ENCODE measurements at places on chromosomes 7 and 10.

DNA sequence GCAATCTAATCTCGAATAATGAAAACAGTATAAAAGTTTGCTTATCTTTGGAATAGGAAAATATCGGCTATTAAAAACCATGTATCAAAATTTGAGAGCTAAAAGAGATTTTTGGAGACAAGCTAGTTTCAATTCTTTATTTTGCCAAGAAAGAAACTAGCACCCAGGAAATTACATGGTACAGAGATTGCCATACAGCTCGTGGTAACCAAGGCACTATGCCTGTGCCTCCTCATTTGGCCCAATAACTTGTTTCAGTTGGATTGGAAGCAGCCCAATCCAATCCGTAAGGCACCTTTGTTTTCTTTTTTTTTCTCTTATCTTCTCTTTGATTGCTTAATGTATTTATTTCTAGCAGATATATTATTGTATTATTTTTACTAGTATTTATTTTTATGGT, 55.0 kb downstream of the GNAI1 start:
- DNase-seq: no peak

GRCh38 chr7:39664057-39664456, 40.7 kb downstream of the RALA start:
- DNase-seq: no peak

DNA sequence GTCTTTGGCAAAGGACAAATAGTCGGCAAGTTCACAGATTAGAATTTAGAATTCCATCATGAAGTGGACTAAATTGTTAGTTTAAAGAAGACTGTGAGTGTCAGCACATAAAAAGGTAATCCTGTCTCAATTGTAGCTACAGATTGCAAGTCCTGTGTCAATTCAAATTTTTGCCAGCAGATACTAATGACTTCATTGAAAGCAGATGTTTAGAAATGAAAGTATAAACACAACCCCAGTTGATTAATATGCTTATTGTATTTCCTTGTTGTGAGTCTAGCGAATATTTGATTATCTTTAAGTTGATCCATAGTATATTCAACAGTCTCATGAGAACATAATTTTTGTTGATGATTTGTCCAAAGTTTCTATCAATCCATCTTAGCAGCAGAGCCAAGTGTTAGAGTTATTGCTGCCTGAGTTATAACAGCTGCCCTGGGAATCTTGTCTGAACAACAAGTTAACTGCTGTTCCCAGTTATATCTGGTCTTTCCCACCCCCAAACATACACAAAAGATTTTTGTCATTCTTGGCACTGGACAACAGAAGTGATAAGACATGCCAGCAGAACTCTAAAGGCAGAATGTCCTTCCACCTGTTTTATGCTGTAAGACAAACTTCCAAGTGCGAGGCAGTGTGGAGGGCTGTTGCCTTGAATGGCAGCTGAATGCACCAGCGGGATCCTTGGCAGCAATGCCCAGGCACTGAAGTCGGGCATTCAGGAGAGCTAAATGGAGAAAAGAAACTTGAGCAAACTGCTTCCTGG, 21.3 kb upstream of the HERPUD2 start:
- DNase-seq: no peak

DNA sequence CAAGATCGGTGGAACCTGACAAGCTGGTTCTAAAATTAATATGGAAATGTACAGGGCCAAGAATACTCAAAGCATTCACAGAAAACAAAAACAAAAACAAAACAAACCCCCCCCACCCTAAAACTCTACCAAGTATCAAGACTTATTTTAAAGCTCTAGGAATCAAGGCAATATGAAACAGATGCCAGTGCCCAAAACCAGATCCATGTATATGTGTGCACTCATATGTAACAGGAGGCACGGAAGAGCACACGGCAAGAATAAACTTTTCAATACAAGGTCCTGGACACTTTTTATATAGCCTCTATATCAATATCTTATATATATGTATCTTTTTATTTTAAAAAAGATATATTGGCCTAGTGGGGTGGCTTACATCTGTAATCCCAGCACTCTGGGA, 35.5 kb downstream of the KDM7A start:
- DNase-seq: no peak

DNA sequence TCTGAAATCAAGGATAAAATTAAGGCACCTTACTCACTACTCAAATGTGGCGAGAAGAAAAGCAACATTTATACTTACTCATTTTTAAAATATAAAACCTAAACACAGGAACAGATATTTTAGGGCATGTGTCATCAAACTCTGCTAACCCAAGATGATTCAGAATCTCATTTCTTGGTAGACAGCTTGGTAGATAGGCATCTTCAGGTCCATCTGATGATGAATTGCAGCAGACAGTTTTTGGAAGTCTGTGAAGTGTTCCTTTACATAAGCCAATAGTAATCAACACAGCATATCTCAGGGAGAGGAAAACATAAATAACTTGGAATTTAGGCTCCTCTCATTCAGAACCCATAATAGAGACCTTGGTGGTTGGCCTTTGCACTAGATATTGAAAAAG, 3.4 kb downstream of the HIPK2 start:
- no peak for DNase-seq

DNA sequence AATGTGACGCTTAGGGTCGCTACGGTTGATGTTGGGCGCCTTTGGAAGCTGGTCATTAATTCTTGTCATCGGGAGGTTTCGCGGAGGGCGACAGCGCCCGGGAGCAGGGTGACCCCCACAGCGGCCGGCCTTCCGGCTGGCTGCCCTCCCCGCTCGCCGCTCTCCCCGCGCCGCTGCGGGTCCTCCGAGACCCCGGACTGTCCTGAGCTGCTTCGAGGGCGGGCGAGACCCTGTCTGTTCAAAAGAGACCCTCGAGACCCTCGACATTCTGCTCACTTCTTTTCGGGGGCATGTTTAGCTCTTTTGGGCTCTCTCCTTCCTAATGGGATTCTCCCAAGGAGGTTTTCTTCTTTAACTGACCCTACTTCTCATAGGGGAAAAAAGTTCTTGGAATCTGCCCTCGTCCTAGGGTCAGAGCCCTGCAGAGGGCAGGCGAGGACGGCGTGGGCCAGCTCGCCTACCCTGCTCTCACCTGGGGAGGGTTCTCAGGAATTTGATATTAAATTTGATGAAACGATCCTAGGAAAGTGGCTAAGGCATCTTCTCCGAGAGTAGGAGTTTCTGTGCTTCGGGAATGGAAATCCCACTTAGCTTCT, 257.0 kb downstream of the OTUD1 start:
- DNase-seq: no peak

DNA sequence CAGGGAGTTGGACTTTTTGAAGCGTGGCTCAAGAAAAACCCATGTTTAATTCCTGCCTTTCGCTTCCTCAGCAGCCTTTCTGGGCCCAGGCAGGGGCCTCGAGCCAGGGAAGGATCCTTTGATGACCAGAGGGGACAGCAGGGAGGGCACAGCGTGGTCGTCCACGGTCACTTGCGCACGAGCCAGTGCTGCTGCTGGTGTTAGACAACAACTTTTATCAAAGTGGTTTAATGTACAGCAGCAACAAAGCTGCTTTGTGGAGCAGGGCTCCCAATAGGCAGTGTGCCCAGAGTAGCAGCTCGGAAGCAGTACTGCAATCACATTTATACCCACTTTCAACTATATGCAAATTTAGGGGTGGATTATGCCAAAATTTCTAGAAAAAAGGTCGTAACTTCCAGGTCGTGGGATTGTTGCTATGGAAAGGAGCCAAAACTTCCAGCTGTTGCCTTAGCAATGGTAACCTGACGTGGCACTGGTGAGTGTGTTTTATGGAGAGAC, 6.1 kb downstream of the GIMAP1 start:
- DNase-seq: no peak

DNA sequence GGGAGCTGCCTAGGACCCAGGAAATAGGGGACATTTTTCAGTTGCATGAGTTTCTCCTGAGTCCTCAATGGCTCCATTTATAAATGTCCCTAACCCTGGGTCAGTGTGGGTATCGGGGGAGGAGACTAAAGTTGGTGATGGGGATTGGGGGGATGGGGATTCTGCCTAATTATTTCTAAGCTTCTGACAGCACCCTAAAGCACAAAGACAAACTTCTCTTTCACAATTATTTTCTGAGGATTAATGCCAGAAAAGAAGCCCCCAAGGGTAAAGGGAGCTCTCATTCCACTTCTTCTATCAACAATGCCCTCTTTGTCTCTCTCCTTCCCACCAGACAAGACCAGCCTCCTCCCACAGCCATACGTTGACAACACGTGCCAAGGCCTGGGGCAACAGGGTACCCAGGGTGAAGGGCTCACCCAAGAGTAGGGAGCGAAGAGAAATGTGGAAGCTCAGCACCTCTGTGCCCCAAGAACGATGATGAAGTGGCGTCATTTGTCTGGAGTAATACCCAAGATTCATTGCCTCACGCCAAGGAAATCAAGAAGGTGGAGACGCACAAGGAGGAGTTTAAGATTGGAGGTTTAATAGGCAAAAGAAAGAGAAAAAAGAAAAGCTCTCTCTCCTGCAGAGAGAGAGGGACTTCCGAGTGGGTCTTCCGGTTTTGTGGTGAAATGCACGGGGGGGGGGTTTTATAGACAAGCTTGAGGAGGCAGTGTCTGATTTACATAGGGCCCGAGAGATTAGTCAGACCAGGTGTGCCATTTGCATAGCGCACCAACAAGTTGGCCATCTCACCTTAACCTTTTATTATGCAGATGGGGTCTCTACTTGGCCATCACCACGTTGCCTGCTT, 14.4 kb upstream of the GJC3 start:
- no peak for DNase-seq

DNA sequence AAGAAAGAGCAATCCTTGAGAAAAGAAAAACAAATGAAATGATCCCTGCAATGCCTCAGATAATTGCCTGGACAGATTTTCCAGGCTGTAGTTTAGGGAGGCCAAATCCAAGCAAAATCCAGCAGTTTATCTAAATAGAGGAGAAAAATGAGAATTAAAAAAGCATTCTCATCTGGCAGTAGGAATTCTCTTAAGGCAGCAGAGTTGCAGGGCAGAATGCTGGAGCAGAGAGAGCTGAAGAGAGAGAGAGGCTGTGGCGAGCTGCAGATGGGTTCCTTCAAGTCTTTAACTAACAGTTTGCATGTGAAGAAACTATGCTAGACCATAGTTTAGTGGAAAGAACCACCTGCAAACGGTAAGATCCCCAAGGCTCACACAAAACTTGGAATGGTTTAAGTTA, 6.0 kb upstream of the LIPA start:
- no peak for DNase-seq

- no peak for DNase-seq
Observed at GRCh38 chr10:103852856-103853255, 2.5 kb downstream of the SH3PXD2A start.

- peak; percentile 37 for DNase-seq
Observed at GRCh38 chr7:158638001-158638400, 50.4 kb upstream of the PTPRN2 start.

DNA sequence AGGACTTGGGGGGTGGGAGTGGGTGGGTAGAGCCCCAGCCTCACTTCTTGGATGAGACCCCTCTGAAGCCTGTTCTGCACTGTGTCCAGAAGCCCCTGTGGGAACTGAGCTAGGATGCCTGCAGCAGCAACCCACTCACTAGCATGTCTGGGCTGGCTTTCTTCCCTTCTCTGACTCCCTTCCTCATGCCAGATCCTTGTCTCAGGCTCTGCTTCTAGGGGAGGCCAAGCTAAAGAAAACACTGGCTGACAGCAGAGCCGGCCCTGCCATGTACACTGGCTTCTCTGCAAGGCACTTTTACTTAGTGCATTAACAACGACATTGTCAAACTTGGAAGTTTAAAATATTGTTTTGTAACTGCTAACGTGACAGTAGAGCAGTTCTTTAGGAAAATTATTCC, 50.2 kb downstream of the ARHGAP22 start:
- no peak for DNase-seq

GRCh38 chr7:143931739-143932138, 3.3 kb upstream of the OR2F2 start:
- DNase-seq: no peak

- no peak for DNase-seq
Observed at GRCh38 chr10:71675295-71675970, 44.1 kb downstream of the C10orf105 start.

- no peak for DNase-seq
Observed at GRCh38 chr7:44448922-44449583, 41.4 kb downstream of the NUDCD3 start.

- DNase-seq: no peak
Observed at GRCh38 chr7:94654783-94655125, 1.2 kb downstream of the SGCE start.

DNA sequence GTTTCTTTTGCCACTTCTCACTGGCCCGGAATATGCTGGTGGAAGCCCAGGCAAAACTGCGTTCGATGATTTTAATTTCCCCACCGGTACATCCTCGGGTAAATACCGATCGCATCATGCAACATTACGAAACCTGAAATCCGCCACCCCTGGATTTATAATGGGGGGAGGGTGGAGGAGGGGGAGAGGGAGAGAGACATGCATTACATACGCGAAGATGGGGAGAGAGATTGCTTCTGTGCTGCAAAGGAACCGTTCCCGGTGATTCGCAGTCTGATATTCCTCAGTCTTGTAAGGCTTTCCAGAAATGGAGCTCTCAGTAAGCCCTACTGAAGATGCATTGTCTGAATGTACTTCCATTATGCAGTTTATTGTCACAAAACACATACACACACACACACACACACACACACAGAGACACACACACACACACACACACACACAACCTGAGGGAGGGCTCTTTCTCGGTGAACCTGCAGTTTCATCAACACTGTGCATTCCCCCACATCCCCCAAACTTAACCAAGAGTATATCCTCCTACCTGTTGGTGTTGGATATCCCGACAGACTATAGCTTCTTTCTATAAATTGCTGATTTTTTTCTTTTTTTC, 741 bp downstream of the GPR85 start:
- no peak for DNase-seq

DNA sequence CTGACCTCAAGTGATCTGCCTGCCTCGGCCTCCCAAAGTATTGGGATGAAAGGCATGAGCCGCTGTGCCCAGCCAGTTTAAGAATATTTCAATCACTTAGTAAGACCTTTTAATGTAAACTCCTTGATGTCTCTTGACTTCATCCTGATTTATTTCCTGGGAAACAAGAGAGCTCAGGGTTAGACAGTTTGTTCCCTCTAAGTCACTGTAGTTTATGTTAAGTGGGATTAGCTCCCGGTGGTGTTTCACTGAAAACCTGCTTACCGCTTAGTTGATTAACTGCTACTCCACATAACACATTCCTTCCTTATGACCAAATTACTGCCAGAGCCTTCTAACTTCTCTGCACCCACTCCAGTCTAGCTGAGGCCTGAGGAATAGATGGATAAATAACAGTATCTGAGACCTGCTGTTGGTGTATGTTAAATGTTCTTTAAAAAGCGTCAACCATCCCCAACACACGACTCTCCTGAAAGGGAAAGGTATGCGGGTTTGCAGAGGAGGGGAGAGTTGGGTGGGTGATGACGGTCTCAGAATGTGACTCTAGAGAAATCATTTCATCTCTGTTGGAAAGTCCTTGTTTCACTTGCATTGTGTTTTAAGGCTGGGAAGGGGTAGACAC, 48.7 kb downstream of the CREB3L2 start:
- no peak for DNase-seq

Measured in right lobe of liver (tissue), 6 donors.